Testis (tissue), 5 donors: ENCODE measurements at places on chromosomes 16 and 17. TPM values are rescaled to one million over a fixed set of nuclear protein-coding genes. Genes with fewer than 3 reads are reported as not detected.

Gene TBC1D16
- total RNA-seq, result 16.0 TPM

Gene FOXC2
- total RNA-seq, result 11.2 TPM

Gene PRSS22
- total RNA-seq, result not detected

Gene GP1BA
- 0.47 TPM for total RNA-seq

Gene HBA1
- 11.7 TPM for total RNA-seq

Gene PLSCR3
- 19.4 TPM for total RNA-seq

Gene UNC45B
- 0.68 TPM for total RNA-seq

Gene NPB
- total RNA-seq, result 22.7 TPM

Gene GAS2L2
- total RNA-seq, result 0.71 TPM

Gene SULT1A1
- 42.6 TPM for total RNA-seq

GRCh38 chr17:54813896-54814295, 86.8 kb upstream of the TOM1L1 start:
- no peaks in the 10 kb centered on the region for H3K36me3 ChIP-seq
- no peak overlapping the region for H3K4me3 ChIP-seq
- no peaks in the 10 kb centered on the region for H3K27me3 ChIP-seq
- H3K4me1 ChIP-seq, result no peaks in the 10 kb centered on the region

GRCh38 chr16:4319454-4320421, 3.9 kb downstream of the GLIS2 start:
- H3K4me1 ChIP-seq, result peaks cover 56% of the 10 kb centered on the region
- H3K27ac ChIP-seq, result no peak overlapping the region
- no peaks in the 10 kb centered on the region for H3K27me3 ChIP-seq
- peak; percentile 55 for DNase-seq

DNA sequence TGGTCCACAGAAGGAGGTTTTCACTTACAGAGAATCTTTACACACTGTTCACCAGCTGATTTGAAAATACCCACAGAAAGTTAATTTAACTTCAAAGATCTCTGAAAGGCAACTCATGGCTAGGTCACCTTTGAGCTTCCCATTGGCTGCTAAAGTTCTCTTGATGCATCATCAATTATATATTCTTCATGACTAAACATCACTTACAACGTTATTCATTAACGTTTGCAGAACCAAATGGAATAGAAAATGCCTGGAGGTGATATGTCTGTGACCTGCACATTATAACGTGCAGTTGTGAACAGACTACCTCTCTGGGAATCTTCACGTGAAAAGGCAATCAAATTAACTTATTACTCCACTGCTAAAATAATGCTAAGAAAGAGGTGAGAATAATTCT, 238.5 kb downstream of the ZFHX3 start:
- no peak overlapping the region for H3K27ac ChIP-seq
- peaks cover 6% of the 10 kb centered on the region for H3K4me1 ChIP-seq
- H3K36me3 ChIP-seq, result no peaks in the 10 kb centered on the region
- no peak for DNase-seq
- H3K27me3 ChIP-seq, result no peaks in the 10 kb centered on the region

- no peak for DNase-seq
- no peaks in the 10 kb centered on the region for H3K27me3 ChIP-seq
- H3K4me3 ChIP-seq, result no peak overlapping the region
- no peaks in the 10 kb centered on the region for H3K36me3 ChIP-seq
- no peak overlapping the region for H3K27ac ChIP-seq
- no peaks in the 10 kb centered on the region for H3K4me1 ChIP-seq
These were observed 94.4 kb downstream of the SHISA9 start for GRCh38 chr16:12995721-12996372.

DNA sequence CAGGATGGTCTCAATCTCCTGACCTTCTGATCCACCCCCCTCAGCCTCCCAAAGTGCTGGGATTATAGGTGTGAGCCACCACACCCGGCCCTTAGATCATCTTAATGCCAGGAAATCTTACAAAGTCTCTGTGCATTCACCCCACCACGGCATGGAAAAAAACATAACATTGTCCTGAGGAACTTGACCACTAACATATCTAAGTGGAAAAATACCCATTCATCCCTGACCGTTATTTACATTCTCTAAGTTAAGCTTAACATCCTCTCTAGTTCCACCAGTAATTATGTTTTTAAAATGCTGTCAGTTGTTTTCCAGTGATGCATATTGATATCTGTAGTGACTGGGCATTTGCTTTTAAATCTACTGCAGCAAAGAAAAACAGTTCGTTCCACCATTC, 3.4 kb upstream of the HID1 start:
- no peaks in the 10 kb centered on the region for H3K27me3 ChIP-seq
- no peaks in the 10 kb centered on the region for H3K36me3 ChIP-seq
- DNase-seq, result no peak
- no peak overlapping the region for H3K4me3 ChIP-seq

DNA sequence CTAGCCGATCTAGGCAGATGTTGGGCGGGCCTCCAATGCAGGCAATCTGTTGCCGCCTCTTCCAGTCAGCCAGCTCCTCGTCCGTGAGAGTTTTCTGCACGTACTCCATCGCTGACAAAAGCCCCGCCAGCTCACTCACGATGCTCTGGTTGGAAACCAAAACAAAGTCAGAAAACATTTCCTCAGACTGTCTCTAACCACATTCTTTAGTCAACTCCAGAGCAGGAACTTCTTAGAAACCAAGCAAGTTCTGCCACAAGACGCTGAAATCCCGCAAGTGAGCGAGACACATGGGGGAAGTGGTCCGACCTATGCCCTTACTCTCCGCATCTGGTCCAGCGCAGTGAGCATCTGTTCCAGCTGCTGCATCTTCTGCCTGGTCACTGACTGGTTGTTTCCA, 49.1 kb downstream of the STAT5A start:
- H3K4me3 ChIP-seq, result no peak overlapping the region
- H3K4me1 ChIP-seq, result no peaks in the 10 kb centered on the region
- H3K27me3 ChIP-seq, result no peaks in the 10 kb centered on the region
- H3K36me3 ChIP-seq, result no peaks in the 10 kb centered on the region
- DNase-seq, result no peak

- peak; percentile 48 for DNase-seq
- H3K4me3 ChIP-seq, result peak overlapping the region; percentile 94
- H3K4me1 ChIP-seq, result peaks cover 42% of the 10 kb centered on the region
- H3K36me3 ChIP-seq, result no peaks in the 10 kb centered on the region
- no peaks in the 10 kb centered on the region for H3K27me3 ChIP-seq
- H3K27ac ChIP-seq, result peak overlapping the region; percentile 86
These were observed 677 bp downstream of the SNTB2 start for GRCh38 chr16:69187446-69188235.

DNA sequence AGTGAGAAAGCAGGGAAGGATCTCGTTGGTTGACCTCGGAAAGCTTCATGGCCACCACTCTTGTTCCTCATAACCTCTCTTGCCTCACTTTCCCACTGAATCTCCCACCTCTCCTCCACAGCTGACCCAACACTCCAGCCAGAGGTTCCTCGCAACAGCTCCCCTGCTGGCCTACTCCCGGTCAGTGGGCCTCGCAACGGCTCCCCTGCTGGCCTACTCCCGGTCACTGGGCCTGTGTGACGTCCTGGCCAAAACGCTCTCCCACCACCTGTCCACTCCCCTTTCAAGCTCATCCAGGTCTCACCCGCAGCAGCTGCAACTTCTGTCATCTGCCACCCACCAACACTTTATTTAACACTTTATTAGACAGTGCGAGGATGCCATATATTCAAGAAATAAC, 149.1 kb downstream of the VPS53 start:
- H3K27me3 ChIP-seq, result no peaks in the 10 kb centered on the region
- DNase-seq, result no peak
- H3K27ac ChIP-seq, result no peak overlapping the region
- H3K36me3 ChIP-seq, result no peaks in the 10 kb centered on the region
- H3K4me1 ChIP-seq, result peaks cover 3% of the 10 kb centered on the region
- no peak overlapping the region for H3K4me3 ChIP-seq

DNA sequence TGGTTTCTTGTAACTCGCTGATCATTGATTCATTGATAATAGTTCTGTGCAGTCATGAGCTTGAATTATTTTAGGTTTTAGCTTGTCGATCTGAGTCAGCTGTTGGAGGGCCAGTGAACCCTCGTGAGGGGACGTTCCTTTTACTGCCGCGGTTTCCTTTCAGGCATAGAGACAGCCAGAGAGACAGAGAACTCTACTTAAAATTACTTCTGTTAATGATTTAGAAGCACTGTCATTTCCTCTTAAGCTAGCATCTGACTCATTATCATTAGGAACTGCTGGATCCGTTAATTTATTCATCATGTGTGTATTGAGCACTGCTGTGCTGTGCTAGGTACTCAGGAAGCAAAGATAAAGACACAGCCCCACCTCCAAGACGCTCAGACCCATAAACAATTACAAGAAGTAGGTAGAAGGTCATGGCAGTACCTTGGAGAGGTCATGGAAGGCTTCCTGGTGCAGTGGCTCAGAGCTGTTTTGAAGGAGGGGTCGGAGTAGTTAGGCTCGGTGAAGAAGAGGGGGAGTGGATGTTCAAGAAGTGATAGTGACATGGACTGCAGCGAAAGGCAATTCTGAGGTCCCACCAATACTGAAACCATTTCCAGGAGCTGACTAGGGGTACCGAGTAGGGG, 3.3 kb downstream of the PGS1 start:
- no peaks in the 10 kb centered on the region for H3K27me3 ChIP-seq
- peaks cover 13% of the 10 kb centered on the region for H3K4me1 ChIP-seq
- peak overlapping the region; percentile 41 for H3K27ac ChIP-seq
- H3K36me3 ChIP-seq, result no peaks in the 10 kb centered on the region

DNA sequence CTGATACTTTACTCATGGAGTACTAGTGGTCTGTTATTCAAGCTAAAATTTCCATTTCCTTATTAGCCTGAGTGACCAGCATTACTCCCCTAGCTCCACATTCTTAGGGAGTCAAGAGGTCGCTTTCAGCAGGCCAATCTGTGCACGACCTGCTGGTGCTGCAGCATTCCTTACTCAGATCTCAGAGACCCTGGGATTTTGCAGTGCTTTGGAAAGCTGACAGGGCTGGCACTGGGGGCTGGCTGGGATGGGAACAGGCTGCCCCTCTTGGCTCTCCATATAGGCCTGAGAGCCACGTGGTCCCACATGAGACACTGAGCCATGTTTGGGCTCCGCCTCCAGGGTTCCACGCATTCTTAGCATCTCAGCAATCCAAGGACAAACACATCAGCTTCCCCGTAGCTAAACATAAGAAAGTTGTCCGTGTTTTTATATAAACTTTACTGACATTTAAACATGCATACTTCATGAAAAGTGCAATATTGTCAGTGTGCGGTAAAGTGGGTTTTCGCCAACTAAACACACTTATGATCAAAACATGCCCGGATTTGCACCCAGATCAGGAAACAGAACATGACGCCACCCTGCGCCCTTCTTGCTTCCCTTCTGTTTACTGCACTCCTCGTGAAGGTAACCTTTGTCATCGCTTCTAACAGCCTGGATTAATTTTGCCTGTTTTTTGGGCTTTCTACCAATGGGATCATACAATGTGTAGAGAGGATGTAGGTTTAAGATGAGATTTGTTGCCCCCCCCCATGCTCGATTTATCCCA, 254.5 kb upstream of the CACNG5 start:
- peak overlapping the region; percentile 53 for H3K27ac ChIP-seq
- peaks cover 17% of the 10 kb centered on the region for H3K4me1 ChIP-seq
- DNase-seq, result peak; percentile 81
- no peaks in the 10 kb centered on the region for H3K27me3 ChIP-seq
- no peaks in the 10 kb centered on the region for H3K36me3 ChIP-seq
- H3K4me3 ChIP-seq, result no peak overlapping the region

DNA sequence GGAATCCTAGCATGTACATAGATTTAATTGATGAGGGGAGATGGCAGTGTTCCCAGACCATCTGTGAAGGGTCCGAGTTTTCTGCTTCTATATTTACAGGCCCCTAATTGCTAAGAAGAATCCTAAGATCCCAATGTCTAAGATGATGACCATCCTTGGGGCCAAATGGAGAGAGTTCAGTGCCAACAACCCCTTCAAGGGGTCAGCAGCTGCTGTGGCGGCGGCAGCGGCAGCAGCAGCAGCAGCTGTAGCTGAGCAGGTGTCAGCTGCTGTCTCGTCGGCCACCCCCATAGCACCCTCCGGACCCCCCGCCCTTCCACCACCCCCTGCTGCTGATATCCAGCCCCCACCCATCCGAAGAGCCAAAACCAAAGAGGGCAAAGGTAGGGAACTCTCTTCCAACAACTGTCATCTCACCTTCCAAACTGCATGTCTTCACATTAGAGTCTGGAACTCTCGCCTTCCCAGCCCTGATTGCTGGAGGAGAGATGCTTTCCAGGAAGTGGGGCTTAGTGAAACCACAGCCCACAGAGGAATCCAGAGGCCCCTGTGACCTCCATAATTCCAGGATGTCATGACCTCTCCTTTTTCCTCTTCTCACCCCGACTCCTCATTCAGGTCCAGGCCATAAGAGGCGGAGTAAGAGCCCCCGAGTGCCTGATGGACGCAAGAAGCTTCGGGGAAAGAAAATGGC, 4.7 kb downstream of the CHD3 start:
- peaks cover 19% of the 10 kb centered on the region for H3K4me1 ChIP-seq
- no peak for DNase-seq
- no peaks in the 10 kb centered on the region for H3K27me3 ChIP-seq
- no peak overlapping the region for H3K4me3 ChIP-seq
- H3K27ac ChIP-seq, result no peak overlapping the region

DNA sequence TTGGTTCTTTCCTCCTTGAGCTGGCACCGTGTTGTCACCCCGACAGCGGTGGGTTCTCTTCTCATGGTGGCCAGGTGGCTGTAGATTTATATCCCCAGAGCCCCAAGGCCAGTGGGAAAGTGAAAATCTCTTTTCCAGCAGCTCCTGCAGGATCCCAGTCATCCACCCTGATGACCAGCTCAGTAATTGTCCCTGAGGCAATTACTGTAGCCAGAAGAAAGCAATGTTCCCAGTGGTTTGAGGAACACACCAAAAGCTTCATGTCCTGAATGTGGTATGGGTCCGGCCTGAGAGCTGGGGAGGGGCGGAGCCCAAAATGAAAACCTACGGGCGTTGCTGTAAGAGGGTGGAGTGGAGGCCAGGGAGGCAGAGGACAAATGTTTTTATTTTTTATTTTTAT, 69.0 kb downstream of the WSB1 start:
- DNase-seq, result no peak
- H3K27ac ChIP-seq, result no peak overlapping the region
- no peak overlapping the region for H3K4me3 ChIP-seq
- no peaks in the 10 kb centered on the region for H3K27me3 ChIP-seq

DNA sequence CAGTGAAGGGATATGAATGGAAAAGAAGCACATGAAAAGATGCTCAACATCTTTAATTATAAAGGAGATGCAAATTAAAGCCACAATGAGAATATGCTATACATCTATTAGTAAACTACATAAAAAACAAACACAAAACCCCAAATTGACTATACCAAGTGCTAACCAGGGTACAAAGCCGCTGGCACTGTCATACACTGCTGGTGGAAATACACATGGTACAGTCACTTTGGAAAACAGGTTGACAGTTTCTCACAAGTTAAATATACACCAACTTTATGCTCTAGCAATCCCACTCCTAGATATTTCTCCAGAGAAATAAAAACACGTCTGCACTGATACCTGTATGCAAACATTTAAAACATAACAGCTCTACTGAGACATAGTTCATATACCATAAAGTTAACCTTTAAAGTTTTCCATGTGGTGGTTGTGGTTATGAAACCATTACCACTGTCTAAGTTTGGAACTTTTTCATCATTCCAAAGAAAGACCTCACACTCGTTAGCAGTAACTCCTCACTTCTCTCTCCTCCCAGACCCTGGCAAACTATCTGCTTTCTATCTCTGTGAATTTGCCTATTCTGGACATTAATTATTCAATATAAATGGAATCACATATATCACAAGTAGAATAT, 42.7 kb downstream of the ADGRG5 start:
- H3K36me3 ChIP-seq, result no peaks in the 10 kb centered on the region
- DNase-seq, result no peak
- H3K4me1 ChIP-seq, result no peaks in the 10 kb centered on the region
- no peak overlapping the region for H3K4me3 ChIP-seq
- no peaks in the 10 kb centered on the region for H3K27me3 ChIP-seq
- no peak overlapping the region for H3K27ac ChIP-seq
